ENCODE measurements at places on chromosomes 3 and 15. TPM values are rescaled to one million over a fixed set of nuclear protein-coding genes. Genes with fewer than 3 reads are reported as not detected.
A peak's percentile ranks its signal among the peaks of the same experiment; 100 is the strongest.

DNA sequence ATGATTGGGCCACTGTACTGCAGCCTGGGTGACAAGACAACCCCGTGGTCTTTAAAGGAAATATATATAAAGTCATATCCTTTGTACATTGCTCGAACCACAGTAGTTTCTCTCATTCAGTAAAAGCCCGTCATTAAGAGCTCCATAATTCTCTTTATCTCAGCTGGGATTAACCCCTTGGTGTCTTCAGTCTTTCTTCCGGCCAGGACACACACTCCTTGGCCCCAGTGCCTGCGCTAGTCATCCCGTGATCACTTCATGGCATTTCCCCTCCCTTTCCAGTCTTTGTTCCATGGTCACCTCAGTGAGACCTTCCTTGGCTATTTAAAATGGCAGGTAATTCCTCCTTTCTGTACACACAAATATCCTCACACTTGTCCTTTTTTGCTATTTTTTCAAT is 3.3 kb downstream of the RPL35A start:
- DNase-seq: no peak

GRCh38 chr3:64300790-64301423 is 75.6 kb upstream of the PRICKLE2 start:
- DNase-seq: no peak

GRCh38 chr3:48446425-48447193 is at the start of gene ATRIP:
Gene ATRIP (plus strand): TSS chr3:48446737. CDS start chr3:48446846, 109 bp downstream.
- peak; percentile 93 for DNase-seq

COLQ gene
- total RNA-seq: 6.3 TPM

PP2D1 gene
- not detected for total RNA-seq

HTR3E gene
- total RNA-seq: not detected

Measured in sciatic nerve (tissue), 2 donors.